NCI-H1694 treated with DMSO at 0.1 percent for 48 hours (cell line): ENCODE measurements at places on chromosomes 6 and 20.

DNA sequence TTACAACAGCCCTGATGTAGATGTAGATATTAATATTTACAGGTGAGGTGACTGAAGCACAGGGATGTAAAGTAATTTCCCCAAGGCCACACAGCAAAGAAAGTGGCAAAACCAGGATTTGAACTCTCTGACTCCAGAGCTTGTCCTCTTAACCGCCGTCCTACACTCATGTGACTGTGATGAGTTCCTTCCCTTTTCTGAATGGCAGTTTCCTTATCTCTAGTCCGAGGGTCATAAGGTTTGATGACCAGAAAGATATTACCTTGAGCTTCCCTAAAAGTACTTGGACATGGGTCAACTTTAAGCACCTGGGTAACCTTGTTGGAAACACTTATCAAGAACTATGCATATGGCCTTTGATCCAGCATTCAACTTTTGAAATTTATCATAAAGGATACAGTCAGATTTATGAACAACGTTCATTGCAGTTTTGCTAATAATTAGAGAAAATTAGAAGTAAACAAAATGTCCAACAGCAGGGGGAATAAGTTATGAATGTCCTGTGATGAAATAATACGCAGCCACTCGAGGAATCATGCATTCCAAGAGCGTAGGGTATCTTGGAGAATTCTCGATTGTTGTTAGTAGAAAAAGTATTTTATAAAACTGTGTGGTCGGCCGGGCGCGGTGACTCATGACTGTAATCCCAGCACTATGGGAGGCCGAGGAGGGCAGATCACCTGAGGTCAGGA is 2.3 kb upstream of the TLDC2 start:
- DNase-seq, result no peak

- no peak for DNase-seq
These were observed 125.0 kb upstream of the LAMP5 start for GRCh38 chr20:9389346-9389745.

DNA sequence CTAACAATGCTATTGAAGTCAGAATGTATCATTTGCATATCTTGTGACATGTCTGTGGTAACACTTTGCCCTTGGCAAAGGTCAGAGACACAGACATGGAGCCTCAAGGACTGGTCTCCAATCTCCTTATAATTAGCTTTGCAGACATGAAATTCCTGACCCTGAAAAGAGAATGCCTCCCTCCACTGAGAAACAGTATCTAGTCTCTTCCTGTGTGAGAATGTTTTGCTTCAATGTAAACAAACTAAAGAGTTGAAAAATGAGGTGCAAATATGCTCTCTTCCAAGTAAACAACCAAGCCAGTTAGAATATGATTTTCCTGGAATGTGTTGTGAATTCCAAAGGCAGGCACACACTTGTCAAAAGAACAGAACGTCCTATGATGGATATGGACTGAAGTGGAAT is 407.1 kb upstream of the MARCKS start:
- DNase-seq, result no peak

- no peak for DNase-seq
These were observed 105.2 kb downstream of the TFAP2A start for GRCh38 chr6:10309457-10310329.

DNA sequence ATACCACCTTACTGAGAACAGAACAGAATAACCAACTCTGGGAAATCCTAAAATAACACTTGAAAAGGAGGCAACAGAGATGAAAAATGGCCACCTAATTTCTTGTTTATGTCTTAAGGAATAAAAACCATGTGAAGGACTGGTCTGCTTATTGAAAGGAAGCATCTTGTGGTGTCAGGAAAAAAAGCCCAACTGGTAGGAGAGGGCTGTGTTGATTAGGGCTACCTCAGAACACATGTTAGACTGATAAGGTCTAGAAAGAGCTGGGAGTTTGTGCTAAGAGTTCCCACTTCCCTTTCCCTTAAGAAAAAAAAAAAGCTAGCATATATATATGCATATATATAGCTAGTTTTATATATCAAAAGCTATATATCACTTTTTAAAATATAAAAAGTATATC is 425.3 kb upstream of the BTBD3 start:
- no peak for DNase-seq

DNA sequence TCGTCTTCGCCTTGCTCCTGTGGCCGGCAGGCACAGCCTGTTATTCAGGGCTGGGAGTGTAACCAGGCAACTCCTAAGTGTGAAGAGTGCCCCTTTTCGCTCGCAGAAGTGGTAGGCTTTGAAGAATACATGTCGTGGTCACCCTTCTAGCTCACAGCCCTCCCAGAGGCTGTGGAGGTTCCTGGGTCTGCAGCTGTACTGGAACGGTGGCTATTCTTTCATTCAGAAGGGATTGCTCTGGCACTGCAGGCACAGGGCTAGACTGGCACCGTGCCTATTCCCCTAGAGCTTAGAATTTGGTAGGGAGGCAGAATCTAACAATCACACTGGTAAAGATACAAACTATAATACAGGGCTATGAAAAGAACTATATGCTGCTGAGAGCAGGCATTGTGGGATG is 1.1 kb upstream of the SRSF12 start:
- DNase-seq, result no peak

- no peak for DNase-seq
These were observed 2.5 kb upstream of the RAET1G start for GRCh38 chr6:149925253-149925973.

DNA sequence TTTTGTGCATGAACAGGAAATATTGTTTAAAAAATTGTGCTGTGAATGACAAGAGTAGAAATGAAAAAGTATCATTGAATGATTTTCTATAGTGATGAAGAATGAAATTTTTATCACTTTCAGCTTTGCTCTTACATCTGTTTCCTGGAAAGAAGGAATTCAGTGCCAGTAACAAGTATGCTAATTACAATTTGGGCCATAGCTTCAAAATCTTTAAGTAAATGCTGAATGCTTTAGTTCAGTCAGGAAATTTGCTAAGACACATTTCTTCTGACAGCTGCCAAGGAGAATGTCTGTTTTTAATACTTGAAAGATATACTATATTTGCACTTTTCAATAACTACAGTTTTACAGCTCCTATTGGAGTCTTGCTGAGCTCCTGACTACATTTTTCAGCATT is 203.7 kb upstream of the RSPO3 start:
- no peak for DNase-seq

DNA sequence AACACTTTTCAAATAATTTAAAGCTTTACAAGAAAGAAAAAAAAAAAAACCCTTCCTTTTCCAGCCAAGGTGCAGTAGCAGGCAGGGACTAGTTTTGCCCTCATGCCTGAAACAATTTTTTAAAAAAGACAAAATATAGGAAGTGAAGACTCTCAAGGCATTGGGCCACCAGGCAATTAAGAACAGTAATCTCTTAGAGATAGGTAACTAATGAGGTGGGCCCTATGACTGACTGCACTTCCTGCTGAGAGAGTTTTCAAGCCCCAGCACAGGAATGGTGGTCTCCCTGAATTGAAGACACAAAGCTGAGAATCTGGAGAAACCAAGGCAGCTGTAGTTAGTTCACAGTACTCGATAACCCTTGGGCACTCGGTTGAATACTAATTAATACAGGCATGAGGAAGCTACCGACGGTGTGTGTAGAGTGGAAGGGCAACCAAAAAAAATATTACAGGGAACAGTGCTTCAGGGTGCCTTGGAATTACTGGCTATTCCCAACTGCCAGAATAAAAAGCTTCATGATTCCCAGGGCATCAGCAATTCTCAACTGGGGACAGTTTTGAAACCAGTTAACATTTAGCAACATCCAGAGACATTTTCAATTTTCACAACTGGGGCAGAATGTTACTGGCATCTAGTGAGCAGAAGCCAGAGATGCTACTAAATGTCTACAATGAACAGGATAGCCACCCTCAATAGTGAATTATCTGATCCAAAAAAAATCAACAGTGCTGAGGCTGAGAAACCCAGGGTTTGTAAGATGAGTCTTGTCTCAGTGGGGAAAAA is 36.0 kb upstream of the PLN start:
- no peak for DNase-seq

DNA sequence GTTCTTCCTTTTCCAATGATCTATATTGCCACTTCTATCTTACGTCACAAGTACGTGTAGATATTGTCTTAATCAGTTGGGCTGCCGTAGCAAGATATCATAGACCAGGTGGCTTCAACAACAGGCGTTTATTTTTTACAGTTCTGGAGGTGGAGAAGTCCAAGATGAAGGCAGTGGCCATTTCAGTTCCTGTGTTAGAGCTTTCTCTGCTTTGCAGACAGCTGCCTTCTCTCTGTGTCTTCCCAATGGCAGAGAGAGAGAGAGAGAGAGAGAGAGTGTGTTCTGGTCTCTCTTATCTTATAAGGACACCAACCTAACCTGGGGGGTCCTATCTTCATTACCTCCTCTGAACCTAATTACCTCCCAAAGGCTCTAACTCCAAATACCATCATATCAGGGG is 8.3 kb downstream of the HSF2 start:
- no peak for DNase-seq

GRCh38 chr6:169844946-169845345 is 93.5 kb downstream of the ERMARD start:
- no peak for DNase-seq

- peak; percentile 41 for DNase-seq
These were observed 70.5 kb downstream of the FAM217A start for GRCh38 chr6:4008324-4009047.

GRCh38 chr20:11143481-11143880 is 469.7 kb upstream of the JAG1 start:
- no peak for DNase-seq

DNA sequence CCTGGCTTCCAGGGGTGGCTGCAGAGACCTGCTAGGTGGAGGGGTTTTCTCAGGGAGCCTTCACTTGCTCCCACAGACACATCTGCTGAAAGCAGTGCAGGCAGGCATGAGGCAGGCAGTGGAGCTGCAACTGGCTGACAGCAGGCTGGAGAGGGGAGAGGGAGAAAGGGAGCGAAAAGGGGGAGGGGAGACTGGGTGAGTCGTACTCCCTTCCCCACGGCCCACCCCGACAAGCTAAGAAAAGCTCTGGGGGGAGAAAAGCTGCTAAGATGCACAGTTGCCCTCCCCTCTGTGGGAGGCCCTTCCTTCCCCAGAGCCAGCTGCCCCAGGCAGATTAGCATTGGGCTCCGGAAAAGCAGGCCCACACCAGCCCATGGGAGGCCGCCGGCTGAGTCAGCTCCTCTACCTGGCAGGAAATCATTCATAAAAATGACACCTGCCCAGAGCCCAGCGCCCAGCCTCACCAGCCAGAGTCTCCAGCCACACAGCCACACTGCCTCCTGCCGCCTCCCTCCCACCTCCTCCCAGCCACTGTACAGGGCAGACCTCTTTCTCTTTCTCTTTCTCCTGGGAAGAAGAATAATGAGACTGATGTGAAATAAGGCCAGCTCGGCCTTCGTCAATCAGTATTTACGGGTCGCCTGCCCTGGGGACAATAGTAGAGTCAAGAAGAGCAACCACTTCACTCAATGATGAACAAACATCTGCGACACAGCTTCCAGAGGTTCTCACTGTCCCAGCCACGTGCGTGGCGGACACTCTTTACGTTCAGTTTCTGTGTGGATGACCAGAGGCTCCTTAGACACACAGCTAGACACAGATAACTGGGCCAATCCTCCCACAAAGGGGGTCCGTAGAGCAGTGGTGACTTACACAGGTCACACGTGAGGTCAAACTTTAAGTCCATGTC is 7.7 kb upstream of the C20orf203 start:
- peak; percentile 18 for DNase-seq

GRCh38 chr20:24736131-24736843 is 212.8 kb upstream of the CST7 start:
- DNase-seq, result no peak

GRCh38 chr6:26273673-26274588 is 91.1 kb upstream of the BTN3A2 start:
- DNase-seq, result no peak

DNA sequence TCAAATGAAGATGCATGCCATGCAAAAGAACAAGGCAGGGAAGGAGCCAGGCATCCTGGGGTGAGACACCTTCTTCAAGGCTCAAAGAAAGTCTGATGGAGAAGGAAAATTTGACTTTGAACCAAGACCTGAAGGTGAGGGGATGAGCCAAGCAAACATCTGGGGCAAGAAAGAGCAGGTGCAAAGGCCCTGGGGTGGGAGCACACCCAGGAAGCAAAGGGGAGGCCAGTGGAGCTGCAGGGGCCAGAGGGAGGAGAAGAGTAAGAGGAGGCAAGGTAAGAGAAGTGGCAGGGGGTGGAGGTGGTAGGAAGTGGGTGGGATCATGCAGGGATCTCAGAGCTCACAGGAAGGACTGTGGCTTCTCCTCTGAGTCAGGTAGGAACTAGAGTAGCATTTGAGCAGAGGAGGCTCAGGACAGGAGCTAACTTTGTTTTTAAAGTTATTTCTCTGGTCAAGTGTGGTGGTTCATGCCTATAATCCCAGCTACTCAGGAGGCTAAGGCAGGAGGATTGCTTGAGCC is 49.6 kb downstream of the SLC13A3 start:
- DNase-seq, result no peak

DNA sequence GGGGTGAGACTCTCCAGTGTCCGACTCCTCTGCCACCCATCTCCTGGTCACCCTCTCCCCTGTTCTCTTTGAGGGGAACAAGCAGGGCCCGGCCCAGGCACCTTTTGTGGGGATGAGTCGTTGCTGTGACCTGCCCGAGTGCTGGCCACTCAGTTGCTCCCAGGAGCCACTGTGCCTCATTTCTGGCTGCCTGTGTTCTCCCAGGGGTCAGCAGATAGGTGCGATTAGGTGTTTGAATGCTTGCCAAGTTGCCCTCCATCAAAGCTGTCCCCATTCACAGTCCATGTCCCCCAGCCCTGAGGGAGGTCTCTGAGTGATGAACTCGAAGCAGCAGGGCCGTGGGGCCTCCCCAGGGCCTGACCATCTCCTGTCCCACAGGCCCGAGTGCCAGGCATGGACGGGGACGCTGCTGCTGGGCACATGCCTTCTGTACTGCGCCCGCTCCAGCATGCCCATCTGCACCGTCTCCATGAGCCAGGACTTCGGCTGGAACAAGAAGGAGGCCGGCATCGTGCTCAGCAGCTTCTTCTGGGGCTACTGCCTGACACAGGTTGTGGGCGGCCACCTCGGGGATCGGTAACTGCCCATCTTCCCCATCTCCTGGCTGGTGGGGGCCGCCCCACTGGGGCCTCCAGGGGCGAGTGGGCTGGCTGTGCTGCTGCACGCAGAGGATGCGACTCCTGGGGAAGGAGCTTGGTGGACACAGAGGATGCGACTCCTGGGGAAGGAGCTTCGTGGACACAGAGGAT is 4.1 kb downstream of the SLC17A9 start:
- DNase-seq, result no peak

DNA sequence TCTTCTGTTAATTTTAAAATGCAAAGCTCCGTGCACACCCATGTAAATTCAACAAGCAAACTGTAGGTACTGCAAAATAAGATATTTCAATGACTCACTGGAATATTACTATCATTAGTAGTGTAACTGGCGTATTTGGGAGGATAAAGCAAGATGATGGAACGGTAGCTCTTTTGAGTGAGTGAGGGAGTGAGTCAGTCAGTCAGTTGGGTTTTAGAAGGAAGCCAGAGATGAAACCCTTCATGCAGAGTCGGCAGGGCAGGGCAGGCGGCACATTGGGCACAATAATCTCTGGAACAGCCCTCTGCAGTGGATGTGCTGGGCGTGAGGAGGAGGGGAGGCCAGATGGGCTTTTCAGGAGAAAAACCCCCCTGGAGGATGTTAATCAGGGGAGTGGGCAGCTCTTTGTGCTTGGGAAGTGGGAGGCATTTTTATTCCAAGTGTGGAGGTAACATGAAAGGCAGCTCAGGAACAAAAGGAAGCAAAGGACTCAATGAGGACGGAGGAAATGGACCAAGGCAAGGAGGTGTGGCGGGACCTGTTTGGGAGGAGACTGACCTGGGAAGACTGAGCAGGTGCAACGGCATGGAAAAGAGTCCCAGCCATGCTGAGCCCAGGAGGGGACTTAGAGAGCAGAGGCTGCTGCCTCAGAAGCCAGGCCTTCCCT is 171.2 kb downstream of the ZDHHC14 start:
- DNase-seq, result no peak
